ENCODE measurements at places on chromosomes 5 and 9. TPM values are rescaled to one million over a fixed set of nuclear protein-coding genes. Genes with fewer than 3 reads are reported as not detected.

The NR4A3 gene
- 0.23 TPM for total RNA-seq

The SHISAL2B gene
- 8.6 TPM for total RNA-seq

The RAB24 gene
- 18.8 TPM for total RNA-seq

The BTNL9 gene
- total RNA-seq = 0.89 TPM

The IL11RA gene
- total RNA-seq = 5.5 TPM

The PRELID2 gene
- total RNA-seq = 7.8 TPM

The CD180 gene
- not detected for total RNA-seq

The FCN1 gene
- not detected for total RNA-seq
